Left cardiac atrium (tissue), 4 donors: ENCODE measurements at places on chromosomes 5 and 9. TPM values are rescaled to one million over a fixed set of nuclear protein-coding genes. Genes with fewer than 3 reads are reported as not detected.

DNA sequence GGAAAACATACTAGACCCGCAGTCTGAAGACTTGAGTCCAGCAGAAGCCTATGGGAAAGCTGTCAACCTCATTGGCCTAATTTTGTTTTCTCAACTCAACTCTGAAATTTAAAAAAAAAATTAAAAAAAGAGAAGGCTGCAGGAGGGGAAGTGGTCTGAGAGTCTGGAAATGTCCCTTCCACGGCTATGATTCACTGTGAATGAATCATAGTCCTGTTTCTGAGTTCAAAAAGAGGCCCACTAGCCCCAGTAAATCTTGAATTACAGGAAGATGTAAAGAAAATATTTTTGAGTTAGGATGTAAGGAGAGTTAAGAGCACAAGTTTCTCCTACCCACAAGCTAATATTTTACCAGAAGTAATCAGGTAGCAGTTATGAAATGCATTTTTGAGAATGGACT, 565.5 kb upstream of the DMAC1 start:
- no peak for DNase-seq

DNA sequence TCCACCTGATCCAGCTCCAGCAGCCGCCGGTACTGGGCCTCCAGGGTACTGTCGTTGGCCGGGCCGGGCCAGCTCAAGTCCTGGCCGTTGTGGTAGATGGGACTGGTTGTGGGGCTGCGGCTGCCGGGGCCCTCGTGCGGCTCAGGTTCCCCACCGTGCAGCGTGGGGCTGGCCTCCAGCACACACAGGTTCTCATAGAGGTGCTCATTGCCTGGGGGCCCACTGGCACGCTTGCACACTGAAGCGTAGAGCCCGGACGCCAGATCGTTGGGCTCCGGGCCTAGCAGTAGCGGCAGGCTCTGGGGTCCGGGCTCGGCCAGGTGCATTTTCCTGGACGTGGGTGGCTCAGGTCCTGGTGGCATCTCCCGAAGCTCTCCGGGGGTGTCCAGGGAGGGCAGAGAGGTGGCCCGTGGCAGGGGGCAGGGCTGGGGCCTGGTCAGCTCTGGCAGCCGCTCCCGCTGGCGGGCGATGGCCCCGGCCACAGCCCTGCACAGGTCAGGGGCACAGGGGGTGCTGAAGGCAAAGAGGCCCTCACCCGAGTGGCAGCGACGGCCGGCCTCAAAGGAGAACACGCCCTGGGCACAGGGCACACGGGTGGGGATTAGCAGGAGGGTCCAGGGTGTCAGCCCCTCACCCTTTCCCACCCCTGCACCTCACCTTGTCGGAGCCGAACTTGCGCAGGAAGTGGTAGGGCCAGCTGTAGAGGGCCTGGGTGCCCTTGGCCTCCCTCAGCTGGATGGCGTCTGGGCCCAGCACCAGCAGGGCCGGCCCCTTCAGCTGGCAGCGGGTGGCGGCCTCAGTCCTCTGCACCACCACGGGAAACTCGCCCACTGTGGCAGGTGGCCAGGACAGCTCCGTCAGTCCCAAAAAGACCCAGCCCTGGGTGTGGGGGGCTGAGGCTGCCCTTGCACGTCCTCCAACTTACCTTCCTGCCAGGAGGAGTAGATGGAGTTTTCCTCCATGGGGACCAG, 5.3 kb downstream of the DOK3 start:
- no peak for DNase-seq

GRCh38 chr9:37036371-37036775, 2.3 kb upstream of the PAX5 start:
- no peak for DNase-seq

- no peak for DNase-seq
These were observed 5.8 kb upstream of the PCA3 start for GRCh38 chr9:76758476-76758875.

NTMT1 gene
- total RNA-seq = 43.4 TPM

- no peak for DNase-seq
These were observed 1.6 kb upstream of the TNIP1 start for GRCh38 chr5:151082282-151082902.
